SK-N-DZ (cell line): ENCODE measurements at places on chromosomes 16 and 17.

- DNase-seq = no peak
These were observed 16.4 kb downstream of the ATP6V0A1 start for GRCh38 chr17:42475121-42475520.

DNA sequence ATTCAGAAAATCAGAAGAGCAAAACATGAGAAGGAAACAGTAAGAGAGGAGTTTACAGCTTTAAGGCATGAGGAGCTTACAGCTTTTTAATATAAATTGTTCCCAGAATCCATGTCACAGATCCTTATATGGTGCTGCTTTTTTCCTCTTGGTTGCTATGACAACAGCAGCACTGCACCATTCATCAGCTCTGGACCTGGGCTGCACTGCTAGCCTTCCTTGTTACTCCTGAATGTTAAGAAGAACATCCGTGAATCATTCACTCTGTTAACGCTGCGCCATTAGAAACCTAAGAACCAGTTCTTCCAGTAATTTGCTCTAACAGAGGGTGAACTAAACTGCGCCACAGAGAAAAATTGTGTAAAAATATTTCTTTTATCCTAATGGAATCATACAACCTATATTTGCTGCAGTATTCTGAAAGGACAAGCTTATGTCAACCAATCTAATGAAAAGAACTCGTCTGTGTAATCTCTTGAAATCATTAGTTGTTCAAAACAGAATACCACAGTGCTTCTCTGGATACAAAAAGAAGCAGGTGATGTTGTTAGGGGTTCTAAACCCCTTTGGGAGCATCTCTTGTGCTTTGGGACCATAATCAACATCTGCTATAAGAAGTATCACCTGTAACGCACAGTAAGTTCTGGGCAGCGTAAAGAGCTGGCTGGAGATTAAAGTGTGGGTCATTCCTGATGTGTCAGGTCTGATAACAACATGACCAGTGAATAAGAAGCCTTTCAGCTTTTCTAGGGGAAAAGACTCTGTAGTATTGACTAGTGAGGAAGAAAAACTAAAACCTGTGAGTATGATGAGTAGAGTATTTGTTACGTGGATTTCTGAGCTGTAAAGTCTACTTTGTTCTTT lies 151.2 kb downstream of the TANC2 start:
- DNase-seq = peak; percentile 94

DNA sequence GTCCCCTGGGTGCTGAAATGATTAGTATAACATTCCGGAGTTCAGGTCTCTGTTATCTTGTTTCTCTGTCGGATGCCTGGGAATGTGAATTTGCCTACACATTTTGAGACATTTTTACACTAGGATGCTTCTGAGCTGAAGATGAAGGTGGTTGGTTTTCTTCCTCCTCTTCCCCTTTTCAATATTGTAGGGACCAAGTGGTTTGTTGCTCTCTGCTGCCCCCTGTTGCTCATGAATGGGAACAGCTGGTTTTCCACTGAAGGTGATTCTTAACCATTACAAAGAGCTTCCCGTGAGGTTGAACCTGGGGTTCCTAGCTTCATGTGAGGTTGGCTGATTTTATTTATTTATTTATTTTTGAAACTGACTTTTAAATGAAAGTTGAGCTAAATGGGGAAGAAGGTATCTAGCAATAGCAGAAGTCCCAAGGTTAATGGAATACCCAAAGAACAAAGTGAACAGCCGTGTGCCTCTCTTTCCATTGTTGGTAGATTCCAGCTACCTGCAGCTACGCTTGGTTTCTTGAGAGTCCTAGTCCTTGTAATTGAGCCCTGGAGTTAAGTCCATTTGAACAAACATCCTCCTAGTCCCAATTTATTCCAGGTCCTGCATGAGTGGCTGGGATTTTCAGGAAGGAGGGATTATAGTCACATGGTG lies 983.9 kb upstream of the EEF2KMT start:
- peak; percentile 70 for DNase-seq

DNA sequence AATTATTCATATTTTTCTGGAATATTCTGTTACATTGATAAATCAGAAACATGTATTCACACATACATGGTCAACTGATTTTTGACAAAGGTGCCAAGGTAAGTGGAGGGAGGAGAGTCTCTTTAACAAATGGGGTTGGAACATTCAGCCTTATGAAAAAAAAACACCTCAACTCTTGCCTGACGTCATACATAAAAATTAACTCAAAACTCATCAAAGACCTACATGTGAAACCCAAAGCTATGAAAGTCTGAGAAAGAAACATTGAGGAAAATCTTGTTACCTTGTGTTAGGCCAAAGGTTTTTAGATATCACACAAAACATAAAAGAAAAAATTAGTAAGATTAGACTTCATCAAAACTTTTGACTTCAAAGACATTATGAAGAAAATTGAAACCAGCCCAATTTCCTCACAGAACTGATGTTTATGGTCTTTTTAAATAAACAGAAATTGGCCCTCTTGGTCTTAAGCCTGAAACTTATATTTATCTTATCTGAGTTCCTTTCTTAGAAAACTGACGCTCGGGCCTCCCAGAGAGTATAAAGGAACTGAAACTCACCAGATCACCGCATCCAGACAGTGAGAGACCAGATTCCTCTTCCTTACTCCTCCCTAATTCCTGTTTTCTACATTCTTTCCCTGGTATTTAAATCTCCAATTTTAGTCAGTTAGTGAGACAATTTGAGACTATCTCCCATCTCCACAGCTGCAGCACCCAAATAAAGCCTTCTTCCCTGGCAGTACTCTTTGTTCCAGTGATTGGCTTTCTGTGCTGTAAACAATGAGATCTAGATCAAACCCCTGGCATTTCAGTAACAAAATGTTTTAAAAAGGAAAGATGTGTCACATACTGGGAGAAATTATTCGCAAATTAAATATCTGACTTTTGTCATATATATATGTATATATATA lies 4.0 kb downstream of the HYDIN start:
- DNase-seq = no peak

GRCh38 chr17:44781551-44782325 lies 22.9 kb downstream of the ADAM11 start:
- peak; percentile 54 for DNase-seq

DNA sequence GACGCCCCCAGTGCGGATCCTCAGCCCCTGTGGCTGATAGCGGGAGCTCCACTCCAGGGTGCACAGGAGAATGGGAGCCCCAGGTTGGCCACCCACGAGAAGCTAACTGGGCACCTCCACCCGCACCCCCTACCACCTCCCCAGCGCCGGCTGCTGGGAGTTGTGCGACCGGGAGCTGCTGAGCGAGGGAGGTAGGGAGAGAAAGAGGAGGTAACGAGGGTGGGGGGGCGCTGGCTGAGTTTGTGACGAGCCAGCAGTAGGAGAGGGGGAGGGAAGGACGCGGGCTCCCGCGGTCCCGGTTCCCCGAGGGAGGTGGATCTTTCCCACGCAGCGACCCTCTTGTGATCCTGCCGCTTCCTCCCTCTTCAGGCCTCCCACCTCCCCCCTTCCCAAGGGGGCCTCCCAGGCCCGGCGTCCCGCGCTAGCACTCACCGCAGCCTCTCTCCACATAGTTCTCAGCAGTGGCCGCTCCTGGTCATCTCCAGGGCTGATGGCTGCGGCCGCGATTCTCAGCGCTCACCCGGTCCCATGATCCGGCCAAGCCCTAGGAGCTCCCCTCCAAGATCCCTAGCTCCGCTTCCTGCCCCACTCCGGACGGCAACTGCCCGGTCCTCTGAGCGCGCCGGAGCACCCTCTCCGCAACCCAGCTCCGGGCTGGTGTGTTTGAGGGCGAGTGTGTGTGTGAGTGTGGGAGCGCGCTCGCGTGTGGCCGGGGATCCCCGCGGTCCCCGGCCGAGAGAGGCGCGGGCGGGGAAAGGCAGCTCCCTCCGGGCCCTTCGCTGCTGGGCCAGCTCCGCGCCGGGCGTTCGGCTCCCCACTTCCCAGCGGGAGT lies at the start of gene GRIN2A:
Gene GRIN2A (minus strand): TSS at position 207 of the 832 bp plus-strand sequence. CDS start 2,017 bp downstream, outside the sequence.
- DNase-seq = no peak

- DNase-seq = no peak
These were observed 157.7 kb upstream of the RPL38 start for GRCh38 chr17:74045608-74046280.

GRCh38 chr17:17768424-17769088 lies 68.2 kb downstream of the SREBF1 start:
- no peak for DNase-seq

DNA sequence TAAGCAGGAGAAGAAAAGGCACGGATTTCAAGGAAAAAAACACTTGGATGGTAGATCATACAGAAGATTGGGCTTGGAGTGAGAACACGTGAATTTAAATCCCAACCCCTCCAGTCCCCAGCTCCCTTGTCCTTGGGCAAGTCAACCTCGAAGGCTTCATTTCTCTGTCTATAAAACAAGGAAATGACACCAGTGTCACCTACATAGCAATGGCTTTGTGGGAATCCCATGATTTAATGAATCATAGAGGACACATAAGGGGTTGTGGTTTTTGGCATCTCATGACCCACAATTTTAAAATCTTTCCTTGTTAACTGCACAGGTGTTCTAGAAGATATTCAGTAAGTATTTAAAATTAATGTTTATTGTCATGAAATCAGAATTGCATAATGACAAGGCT lies 8.2 kb upstream of the CCL2 start:
- no peak for DNase-seq

DNA sequence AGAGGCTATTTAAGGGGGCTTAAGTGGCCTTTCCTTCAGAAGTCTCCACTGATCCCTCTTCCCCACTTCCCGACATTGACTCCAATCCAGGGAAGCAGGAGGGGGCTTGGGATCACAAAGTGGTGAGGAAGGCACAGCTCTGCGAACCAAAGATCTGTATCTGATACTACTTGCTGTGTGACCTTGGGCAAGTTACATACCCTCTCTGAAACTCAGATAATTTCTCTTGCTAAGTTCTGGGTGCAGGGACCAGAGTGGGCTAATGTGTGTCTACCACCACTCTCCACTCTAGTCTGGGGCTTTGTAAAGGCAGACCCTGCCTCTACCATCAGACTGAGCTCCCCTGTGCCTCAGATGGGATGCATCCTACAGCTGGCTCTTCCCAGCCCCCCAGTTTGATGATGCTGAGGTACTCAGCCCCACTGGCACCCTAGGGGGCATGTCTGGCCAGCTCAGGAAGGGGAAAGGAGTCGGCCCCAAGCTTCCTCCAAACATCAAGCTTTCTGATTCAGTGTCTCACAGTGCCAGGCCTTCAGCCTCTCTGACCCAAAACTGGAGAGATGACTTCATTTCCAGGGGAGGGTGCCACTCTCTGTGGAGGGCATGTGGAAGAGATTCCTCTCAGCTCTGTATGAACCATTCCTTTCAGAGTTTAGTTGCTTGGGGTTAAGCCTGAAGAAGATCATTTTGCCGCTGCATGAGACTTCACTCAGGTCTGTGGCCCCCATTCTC lies 10.9 kb downstream of the DLX4 start:
- no peak for DNase-seq

GRCh38 chr16:55703003-55704001 lies 47.5 kb downstream of the SLC6A2 start:
- DNase-seq = peak; percentile 61

GRCh38 chr16:4865231-4865860 lies 18.1 kb downstream of the UBN1 start:
- DNase-seq = no peak

- DNase-seq = no peak
These were observed 1.8 kb downstream of the TMIGD1 start for GRCh38 chr17:30332057-30332542.

- no peak for DNase-seq
These were observed 44.1 kb upstream of the CACNG4 start for GRCh38 chr17:66920435-66920834.

- DNase-seq = no peak
These were observed at the start of gene KRTAP4-6 for GRCh38 chr17:41140360-41141131. Gene KRTAP4-6 (minus strand): TSS chr17:41140544. CDS start chr17:41140487, 57 bp downstream.

- no peak for DNase-seq
These were observed 4.8 kb upstream of the AARSD1 start for GRCh38 chr17:42969001-42969581.

GRCh38 chr17:38898291-38898679 lies 27.1 kb upstream of the LASP1NB start:
- DNase-seq = no peak

GRCh38 chr16:53154513-53154912 lies 99.7 kb downstream of the CHD9 start:
- peak; percentile 35 for DNase-seq

GRCh38 chr16:8126313-8126712 lies 464.0 kb downstream of the TMEM114 start:
- DNase-seq = no peak

DNA sequence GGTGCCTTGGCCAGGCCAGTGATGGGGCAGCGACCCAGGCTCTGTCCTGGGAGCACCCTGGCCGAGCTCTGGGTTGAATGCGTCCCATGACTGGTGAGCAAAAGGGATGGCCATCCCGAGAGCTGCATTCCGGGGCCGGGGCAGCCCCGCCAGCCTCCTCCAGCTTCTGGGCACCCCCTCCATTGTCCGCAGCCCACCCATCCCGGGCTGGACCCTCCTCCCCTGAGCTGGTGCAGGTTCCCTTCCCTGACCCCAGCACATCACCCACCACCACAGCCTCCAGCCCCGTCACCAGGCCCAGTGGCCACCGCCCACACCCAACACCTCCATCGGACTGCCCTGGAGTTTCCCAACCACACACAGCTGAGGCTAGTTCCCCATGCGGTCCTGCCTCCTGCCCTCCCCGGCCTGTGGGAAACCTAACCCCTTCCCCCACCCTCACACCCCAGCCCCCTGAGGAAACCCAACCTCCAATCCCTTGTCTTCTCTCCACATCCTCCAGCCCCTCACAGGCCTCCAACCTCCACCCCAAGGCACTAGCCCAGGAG lies 16.2 kb upstream of the PVALEF start:
- no peak for DNase-seq

DNA sequence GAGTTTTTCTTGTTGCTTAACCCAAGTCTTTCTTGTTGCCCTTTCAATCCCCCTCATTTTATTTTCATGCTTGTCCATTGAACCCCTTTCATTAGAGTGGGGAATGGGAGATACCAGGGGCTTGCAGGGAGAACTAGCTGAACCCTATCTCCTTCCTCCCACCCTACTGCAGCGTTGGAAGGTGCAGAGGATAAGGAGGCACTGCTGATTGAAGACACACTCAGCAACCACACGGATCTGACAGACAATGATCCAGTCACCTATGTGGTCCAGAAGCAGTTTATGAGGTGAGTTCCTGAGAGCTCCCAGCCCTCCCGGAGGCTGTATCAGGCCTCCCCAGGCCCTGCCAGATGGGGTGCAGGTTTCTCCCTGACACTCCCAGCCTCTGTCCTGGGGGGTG lies 32.5 kb downstream of the ANKRD40 start:
- no peak for DNase-seq

- no peak for DNase-seq
These were observed 11.0 kb downstream of the LRRC75A start for GRCh38 chr17:16480995-16481394.

DNA sequence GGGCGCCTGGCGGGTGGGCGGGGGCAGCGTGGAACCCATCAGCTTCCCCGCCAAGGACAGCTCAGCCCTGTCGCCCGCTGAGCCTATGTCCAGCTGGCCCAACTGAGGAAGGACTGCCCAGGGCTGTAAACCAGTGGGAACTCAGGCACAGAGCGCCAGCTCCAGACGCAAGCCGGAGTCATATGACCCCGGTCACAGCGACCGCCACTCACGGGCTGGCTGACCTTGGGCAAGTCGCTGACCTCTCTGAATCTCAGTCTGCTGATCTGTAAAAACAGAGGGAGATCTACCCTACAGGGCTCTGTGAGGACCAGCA lies 170.0 kb downstream of the C16orf78 start:
- DNase-seq = no peak
